ENCODE measurements at places on chromosomes 7 and 10.
A peak's percentile ranks its signal among the peaks of the same experiment; 100 is the strongest.

- DNase-seq = peak; percentile 74
These were observed 38.0 kb upstream of the GNA12 start for GRCh38 chr7:2882111-2882510.

DNA sequence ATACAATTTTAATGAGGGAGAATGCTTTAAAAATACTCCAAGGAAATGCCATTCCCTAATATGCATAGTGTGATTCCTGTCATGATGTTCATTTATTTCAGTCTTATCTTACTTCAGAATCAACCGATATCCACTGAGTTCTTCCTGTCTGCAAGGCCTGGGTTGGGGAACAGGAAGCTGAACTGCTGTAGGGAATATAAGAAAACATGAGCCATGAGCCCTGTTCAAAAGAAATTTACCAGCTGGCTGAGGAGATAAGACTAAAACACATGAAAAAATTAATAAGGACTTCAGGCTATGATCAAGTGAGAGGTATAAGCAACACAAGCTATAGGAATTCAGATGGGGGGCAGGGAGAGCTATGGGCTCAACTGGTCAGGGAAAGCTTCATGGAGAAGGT, 184.7 kb downstream of the PLPP4 start:
- DNase-seq = no peak

DNA sequence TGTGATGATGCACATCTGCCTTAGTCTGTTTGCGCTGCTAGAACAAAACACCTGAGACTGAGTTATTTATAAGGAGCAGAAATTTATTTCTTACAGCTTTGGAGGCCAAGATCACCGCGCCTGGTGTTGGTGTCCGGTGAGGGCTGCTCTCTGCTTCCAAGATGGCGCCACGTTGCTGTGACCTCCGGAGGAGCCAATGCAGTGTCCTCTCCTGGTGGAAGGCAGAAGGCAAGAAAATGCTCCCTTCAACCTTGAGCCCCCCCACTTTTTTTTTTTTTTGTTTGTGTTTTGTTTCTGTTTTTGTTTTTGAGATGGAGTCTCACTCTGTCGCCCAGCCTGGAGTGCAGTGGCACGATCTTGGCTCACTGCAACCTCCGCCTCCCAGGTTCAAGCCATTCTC, 16.0 kb upstream of the ACTR3B start:
- DNase-seq = no peak

DNA sequence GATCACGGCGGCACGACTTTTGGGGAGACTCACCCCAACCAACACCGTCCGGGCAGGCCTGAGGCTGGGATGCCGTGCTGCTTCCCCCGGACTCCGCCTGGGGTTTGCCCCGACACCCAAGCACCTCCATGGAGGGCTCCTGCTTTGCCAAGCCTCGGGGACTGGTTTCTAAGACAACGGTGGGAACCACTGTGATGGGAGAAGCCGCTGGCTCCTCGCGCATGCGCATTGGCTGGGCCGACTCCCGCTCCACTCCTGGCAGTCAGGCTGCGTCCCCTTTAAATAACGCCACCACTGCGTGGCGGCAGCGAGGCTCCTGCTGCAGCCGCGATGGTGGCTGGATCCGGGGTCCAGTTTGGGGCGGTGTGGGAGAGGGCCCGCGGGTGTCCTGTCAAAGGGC, 201.0 kb downstream of the ZNF716 start:
- DNase-seq = no peak

GRCh38 chr10:130994845-130995244, 316.7 kb downstream of the TCERG1L start:
- no peak for DNase-seq

DNA sequence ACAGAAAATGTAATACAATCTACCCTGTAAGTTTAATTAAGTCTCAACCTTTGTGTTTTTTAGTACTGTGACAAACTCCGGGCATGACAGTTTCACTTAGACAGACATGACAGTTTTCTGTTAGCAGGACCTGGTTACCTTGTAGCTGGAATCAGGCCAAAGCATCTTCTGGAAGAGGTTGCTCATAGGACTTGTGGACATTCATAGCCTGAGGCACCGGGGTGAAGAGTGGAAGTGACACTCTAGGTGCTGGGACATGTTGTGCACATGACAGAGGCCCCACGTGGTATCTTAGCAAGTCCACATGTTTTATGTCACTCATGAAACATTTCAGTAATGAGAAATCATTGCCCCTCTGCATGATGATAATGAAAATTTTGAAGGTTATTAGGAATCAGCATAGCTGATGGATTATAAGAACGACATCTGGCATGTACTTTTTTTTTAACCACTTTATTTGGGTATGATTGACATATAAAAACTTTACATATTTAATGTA, 441.4 kb downstream of the CNTNAP2 start:
- peak; percentile 25 for DNase-seq

DNA sequence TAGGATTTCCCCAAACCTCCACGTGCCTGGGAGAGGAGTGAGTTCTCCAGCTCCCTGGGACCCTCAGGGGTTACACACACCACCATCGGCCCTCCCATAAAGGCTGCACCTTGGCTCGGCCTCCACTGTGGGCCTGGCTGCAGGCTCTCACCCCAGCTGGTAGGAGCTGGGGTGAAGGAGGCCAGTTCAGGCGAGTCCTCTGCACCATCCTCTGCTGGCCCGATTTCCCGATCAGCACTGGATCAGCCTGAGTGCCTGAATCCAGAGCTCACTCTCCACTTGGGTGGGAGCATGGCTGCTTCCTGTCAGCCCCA, 115.1 kb upstream of the RET start:
- no peak for DNase-seq

- DNase-seq = peak; percentile 25
These were observed 74.0 kb downstream of the WNT2 start for GRCh38 chr7:117248829-117249228.

DNA sequence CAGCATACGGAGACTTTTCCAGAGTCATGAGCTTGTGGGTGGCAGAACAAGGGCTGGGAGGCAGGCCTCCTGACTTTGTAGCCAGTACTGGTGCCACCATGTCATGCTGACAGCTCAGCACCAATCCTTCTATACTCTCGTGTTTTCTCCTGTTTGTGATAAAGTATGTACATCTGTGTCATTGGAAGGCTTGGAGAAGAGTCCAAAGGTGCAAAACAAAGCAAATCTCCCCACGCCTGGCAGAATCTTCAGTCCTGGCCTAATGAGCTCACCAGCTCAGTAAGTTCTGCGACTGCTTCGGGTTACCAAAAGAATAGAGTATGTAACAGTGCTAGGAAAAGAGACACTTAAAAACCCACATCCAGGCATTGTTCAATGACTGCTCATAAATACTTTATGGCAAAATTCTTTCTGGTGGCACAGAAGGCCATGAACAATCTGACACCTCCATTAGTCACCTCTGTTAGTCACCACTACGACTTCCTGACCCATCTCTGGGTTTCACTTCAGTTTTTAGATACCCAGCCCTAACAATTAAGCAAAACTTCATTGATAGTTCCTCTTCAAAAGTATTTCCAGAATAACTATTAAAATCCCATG, 24.5 kb downstream of the STEAP1 start:
- no peak for DNase-seq

GRCh38 chr7:24555184-24555583, 18.1 kb upstream of the PALS2 start:
- no peak for DNase-seq

- DNase-seq = no peak
These were observed 7.3 kb downstream of the KLRG2 start for GRCh38 chr7:139476139-139476538.

DNA sequence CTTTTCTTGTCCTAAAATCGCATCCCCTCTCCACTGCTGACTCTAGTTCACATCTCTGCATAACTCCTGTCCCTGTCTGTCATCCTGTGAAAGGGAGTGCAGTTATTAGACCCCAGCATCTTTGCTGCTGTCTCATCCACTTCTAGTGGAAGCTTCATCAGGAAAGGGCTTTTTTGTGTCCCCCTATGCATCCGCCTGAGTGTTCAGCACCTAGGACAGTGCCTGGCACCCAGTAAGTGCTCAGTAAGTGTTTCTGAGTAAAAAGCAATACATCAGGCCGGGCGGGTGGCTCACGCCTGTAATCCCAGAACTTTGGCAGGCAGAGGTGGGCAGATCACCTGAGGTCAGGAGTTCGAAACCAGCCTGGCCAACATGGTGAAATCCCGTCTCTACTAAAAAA, 211.8 kb upstream of the FOXK1 start:
- DNase-seq = no peak

DNA sequence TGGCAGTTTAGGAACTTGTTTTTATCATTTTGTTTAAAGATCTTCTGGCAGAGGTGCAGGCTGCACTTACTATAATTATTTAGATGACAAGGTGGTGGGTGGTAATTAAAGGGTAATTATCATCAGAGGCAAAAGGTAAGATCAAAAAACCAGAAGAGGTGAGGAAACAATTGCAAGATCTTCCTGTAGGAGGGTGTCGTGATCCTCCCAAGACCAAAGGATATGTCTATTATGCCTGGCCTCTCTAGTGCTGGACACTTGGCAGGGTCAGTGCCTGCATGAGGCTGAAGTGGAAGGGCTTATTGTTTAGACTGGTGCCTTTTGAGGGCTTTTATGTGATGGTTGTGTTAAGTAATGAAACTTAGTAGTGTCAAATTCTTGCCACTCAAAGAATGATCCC, 1.8 kb upstream of the WAPL start:
- DNase-seq = peak; percentile 79

- no peak for DNase-seq
These were observed 224.9 kb upstream of the NFE2L3 start for GRCh38 chr7:25926891-25927625.

GRCh38 chr10:1199897-1200721, 143.9 kb downstream of the WDR37 start:
- DNase-seq = no peak

DNA sequence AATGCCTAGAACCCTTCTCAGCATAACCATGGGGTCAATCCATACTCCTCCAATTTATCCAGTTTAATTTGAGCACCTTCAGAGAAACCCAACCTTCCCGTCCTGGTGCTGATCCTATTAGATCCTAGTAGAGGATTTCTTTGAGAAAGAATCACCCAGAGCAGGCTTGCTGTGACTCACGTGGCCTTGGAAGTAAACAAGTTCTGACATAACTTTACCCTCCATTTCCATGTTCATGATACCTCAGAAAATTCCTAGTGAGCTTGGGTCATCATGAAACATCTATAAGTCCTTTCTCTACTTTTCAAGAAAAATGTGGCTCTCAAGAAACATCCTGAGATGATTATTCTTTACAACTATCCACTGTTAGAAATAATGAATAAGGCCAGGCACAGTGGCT, 71.7 kb downstream of the PRLHR start:
- DNase-seq = no peak

GRCh38 chr10:58956926-58957325, 219.5 kb upstream of the PHYHIPL start:
- no peak for DNase-seq

DNA sequence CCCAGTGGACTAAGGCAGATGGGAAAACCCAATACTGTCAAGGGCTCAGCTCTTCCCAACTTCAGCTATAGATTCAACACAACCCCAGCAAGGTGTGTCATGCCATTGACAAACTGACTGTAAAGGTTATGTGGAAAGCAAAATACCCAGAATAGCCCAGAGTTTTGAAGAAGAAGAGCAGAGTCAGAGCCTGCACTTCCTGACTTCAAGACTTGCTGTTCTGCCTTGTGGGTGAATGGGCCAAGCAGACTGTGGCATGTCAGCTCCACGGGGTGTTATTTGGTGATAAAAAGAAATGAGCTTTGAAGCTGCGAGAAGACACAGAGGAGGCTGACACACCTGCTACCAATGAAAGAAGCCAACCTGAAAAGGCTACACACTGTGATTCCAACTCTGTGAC, 89.7 kb downstream of the NKX6-2 start:
- DNase-seq = no peak

GRCh38 chr7:88694207-88694606, 65.3 kb upstream of the ZNF804B start:
- DNase-seq = no peak

- DNase-seq = no peak
These were observed 24.2 kb downstream of the UPP1 start for GRCh38 chr7:48113275-48113674.

DNA sequence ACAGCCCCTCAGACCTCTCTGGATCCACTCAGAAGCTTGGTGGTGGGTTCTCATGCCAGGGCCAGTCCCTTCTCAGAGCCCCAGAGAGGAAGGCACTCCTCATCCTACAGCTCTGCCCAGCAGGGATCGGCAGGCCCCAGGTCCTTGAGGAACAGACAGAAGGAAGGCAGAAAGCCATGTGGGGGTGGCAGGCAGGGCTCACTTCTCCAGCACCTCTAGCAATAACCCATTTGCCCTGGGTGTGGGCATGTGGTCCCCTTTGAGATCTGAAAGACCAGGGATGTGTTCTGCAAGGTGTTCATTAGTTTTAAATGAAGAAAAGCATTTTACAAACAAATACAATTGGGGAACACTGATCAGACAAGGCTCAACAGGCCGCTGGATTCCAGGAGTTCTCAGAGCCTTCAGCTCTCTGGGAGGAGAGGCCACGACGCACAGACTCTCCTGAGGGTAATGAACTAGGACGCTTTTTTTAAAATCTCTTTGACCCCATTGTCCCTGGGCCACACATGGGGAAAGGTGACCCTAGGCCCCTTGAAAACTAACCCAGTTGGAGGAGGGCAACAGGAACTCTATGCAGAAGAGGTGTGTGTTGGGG, 40.6 kb downstream of the LDB3 start:
- DNase-seq = no peak

GRCh38 chr7:80392229-80393169, 119.4 kb downstream of the GNAT3 start:
- DNase-seq = peak; percentile 70

DNA sequence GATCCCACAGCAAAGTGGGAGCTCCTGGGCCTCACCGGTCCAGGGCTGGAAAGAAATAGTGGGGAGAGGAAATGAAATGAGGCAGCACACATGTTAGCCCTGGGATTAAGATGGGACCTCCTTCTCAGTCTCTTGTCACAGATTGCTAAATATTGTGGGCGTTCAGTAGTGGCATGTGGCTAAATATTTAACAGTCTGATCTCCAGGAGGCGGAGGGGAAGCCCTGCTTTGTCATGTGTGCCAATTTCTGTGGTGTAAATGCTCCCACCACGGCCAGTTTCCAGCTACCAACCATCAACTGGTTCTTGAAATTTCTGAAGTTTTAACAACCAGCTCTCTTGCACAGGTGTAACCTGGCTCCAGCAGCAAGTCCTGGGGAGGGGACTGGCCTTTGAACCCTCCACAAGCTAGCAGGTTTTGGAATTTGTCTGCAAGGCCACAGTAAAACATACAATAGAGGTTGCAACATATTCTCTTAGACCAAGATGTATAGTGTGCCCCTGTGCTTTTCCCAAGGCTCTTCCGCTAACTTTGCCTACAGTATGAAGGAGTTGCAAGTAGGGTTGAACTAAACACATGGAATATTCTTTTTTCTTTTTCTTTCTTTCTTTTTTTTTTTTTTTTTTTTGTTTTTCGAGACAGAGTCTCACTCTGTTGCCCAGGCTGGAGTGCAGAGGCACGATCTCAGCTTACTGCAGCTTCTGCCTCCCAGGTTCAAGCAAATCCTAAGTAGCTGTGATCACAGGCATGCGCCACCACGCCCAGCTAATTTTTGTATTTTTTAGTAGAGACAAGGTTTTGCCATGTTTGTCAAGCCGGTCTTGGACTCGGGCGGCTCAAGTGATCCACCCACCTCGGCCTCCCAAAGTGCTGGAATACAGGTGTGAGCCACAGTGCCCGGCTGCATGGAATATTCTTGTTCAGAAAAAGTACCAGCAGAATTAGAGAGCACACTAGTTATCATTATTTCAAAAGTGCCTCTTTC, 103.1 kb upstream of the PCBD1 start:
- DNase-seq = no peak
